ENCODE measurements at places on chromosomes 4 and X. TPM values are rescaled to one million over a fixed set of nuclear protein-coding genes. Genes with fewer than 3 reads are reported as not detected.

- DNase-seq = no peak
Observed at GRCh38 chr4:153962311-153963039, 173.6 kb upstream of the SFRP2 start.

- no peak for DNase-seq
Observed at GRCh38 chrX:48492293-48492910, 16.4 kb upstream of the PORCN start.

GRCh38 chr4:40140196-40140595, 56.6 kb upstream of the RHOH start:
- DNase-seq = no peak

DNA sequence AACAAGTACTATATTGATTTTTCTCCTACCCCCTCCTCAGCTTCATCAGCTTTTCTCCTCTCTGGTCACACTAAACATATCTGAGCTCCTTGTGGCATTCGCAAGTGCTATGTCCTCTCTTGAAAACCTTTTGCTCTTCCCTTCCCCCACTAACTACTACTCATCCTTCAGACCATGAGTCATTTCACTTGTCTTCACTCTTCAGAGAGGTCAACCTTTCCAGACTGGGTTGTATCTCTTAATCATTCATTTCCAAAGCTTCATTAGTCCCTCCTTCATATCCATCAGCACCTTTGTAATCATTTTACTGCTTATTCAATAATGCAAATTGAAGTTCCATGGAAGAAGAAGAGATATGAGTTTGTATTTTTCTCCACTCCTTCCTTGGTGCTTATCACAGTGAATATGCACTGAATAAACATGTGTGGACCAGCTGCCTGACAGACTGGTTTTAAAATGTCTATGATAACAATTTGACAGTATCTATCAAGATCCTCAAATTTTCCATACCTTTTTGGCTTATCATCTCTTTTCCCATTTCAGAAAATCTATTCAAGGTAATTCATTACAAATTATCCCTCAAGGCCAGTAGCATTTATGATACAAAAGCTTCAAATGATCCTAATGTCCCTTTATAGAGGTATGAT, 28.4 kb downstream of the DDX60L start:
- no peak for DNase-seq

DNA sequence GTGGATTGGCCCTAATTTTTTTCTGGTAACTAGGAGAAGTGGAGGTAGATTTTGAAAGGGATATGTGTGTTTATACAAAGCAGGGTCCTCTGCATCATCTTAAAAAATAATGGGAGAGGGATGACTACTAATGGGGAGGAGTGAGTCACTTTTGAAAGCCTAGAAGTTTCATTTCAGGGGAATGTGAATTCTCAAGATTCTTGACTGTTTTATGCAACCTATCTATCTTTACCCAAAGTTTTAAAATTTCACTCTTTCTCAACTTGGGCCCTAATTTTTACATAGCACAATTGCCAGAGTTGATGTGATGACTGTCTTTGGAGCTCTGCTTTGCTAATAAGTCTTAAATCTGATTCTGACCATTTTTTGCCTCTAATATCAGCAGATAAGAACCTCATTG, 445.2 kb downstream of the GRXCR1 start:
- no peak for DNase-seq

- no peak for DNase-seq
Observed at GRCh38 chr4:77007358-77008230, 58.0 kb downstream of the SEPTIN11 start.

DNA sequence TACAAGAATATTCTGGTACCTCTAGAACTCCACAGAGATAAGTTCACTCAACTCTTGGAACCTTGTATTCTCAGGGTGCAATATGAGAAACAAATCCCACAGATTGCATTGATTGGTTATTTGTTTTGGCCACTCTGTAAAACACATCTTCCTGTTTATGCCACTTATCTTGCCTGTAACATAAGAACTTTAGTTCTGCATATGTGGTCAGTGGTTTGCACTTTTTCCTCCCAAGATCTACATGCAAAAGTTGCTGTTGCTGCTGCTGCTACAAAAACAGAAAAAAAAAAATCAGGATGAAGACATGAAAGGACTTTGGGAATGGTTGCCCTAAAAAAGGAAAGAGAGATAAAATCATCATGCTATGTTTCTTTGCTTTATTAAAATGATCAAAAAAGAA, 9.6 kb downstream of the ODAPH start:
- no peak for DNase-seq

GRCh38 chr4:19735012-19735411, 516.7 kb upstream of the SLIT2 start:
- no peak for DNase-seq

TMEM31 gene
- 0.68 TPM for polyA plus RNA-seq

TMSB15A gene
- 92.9 TPM for polyA plus RNA-seq

SPOCK3 gene
- polyA plus RNA-seq = 97.4 TPM

COL25A1 gene
- polyA plus RNA-seq = 12.1 TPM

PNMA3 gene
- polyA plus RNA-seq = 63.7 TPM

Measured in spinal cord (tissue), 10 donors.